ENCODE measurements at places on chromosomes 16 and 17.

DNA sequence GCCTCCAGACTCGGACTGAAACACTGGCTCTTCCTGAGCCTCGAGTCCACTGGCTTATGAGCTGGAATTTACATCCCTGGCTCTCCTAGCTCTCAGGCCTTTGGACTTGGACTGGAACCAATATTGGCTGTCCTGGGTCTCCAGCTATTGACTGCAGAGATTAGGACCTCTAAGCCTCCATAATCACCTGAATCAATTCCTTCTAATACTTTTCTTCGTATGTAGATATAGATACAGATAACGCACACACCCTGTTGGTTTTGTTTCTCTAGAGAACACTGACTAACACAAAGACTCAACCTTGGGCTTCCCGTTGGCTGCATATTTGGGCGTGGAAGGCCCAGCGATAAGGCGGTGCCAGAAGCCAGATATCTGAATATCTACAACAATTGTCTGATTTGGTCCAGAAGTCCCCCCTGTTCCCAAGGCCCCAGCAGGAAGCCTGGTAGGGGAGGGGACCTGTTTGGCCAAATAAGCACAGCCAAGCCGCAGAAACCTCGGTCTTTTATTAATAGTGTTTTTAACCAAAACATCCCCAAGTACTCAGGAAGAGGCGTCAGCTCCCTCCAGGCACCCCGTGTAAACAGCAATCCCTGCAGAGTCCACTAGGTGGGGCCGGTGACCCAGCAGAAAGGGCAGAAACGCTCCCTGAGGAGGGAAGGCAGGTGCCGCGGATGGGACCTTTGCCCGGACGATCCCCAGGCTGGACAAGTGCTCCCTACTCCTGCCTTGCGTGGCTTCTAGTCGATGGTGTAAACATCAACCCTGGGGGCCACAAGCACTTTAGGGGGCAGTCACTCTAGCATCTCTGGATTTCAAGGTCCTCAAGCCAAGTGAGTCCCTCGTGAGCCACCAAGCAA is 57.0 kb downstream of the ABR start:
- DNase-seq: peak; percentile 58

- DNase-seq: no peak
Measured at GRCh38 chr16:68134644-68135043, 49.5 kb downstream of the NFATC3 start.

- no peak for DNase-seq
Measured at GRCh38 chr16:50469121-50469743, 79.0 kb upstream of the NKD1 start.

- peak; percentile 88 for DNase-seq
Measured at GRCh38 chr17:48597778-48598631, 4.4 kb upstream of the HOXB5 start.
